Upper lobe of right lung (tissue), 1 donor: ENCODE measurements at places on chromosomes 13 and 19. TPM values are rescaled to one million over a fixed set of nuclear protein-coding genes. Genes with fewer than 3 reads are reported as not detected.
A peak's percentile ranks its signal among the peaks of the same experiment; 100 is the strongest.

- H3K4me1 ChIP-seq: no peaks in the 10 kb centered on the region
- H3K4me3 ChIP-seq: no peak overlapping the region
- DNase-seq: no peak
- no peaks in the 10 kb centered on the region for H3K36me3 ChIP-seq
- no peak overlapping the region for H3K27ac ChIP-seq
- peaks cover 33% of the 10 kb centered on the region for H3K27me3 ChIP-seq
These were observed 9.9 kb upstream of the POP4 start for GRCh38 chr19:29596080-29596727.

DNA sequence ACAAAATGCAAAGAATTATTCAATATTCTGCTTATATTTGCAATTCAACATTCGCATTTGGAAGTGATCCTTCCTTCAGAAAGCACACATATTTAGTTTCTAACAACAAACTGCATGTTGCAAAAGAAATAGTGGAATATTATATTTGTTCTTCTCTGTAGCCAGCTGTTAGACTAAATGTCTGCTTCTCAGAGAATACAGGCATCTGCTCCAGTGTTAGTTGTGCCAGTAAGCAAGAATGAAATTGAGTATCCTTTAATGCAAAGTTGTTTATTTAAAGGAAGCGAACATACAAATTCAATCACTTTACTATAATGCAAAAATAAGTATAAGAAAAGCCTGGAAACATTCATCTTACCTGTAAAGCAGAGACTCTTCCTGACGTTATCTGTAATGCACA is 663 bp downstream of the SLITRK6 start:
- H3K36me3 ChIP-seq: no peaks in the 10 kb centered on the region
- no peaks in the 10 kb centered on the region for H3K27me3 ChIP-seq
- no peaks in the 10 kb centered on the region for H3K4me1 ChIP-seq
- DNase-seq: no peak

- no peak for DNase-seq
- H3K4me1 ChIP-seq: no peaks in the 10 kb centered on the region
- no peaks in the 10 kb centered on the region for H3K36me3 ChIP-seq
- H3K27ac ChIP-seq: no peak overlapping the region
These were observed 363.3 kb downstream of the LIG4 start for GRCh38 chr13:107852072-107852471.

The IZUMO2 gene
- total RNA-seq: not detected

DNA sequence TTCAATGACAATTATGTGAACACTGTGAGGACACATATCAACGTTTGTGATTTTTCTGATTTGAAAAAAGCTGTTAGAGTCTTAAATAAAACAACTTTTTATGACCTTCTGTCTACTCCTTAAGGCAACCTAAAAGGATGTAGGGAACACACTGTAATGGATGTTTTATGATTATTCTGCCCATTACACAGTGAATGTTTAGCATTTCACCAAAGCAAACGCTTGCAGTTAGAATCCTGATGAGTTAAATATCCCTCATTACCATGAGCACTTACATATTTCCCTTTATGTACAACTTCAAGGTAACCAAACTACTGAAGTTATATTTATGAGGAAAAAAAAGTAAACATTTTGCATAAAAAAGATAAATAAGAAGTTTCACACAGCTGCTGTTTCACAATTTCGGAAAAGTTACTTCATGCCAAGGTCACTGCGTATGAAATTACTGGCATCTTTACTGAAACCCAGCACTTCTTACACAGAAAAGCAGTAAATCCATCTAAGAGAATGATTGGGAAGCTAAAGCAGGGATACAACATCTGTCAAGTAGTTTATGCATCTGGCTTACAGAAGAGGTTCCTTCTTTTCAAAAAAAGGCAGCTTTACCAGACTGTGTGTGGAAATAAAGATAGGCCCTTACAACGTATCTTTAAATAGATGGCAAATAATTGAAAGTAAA is 733.7 kb upstream of the ATXN8OS start:
- DNase-seq: no peak
- H3K36me3 ChIP-seq: no peaks in the 10 kb centered on the region
- no peak overlapping the region for H3K4me3 ChIP-seq
- H3K4me1 ChIP-seq: no peaks in the 10 kb centered on the region

DNA sequence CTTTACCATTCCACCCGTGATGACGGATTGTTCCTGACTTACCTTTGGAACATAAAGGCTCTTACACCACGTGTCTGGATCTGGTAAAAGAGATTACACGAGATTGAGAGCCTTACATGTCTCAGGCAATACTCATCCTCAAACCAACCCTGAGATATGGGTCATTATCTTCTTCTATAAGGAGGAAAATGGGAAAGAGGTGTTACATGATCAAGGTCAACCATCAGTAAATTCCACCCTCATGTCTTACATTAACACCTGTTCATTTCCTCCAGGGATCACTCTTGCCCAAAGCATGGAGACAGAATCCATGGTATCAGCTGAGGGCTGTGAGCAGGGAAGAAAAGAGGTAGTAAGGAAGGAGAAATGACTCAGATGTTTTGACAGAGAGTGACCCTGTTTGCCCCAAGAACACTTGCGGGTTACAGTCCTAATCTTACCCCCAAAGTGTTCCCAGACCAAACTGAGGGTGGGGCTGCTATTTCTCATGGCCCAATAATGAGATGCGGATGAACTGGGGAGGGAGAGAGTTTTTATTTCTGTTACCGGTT is 19.6 kb downstream of the LILRB4 start:
- H3K27me3 ChIP-seq: peaks cover 20% of the 10 kb centered on the region
- no peaks in the 10 kb centered on the region for H3K36me3 ChIP-seq
- H3K4me3 ChIP-seq: no peak overlapping the region
- H3K4me1 ChIP-seq: no peaks in the 10 kb centered on the region
- H3K27ac ChIP-seq: no peak overlapping the region

DNA sequence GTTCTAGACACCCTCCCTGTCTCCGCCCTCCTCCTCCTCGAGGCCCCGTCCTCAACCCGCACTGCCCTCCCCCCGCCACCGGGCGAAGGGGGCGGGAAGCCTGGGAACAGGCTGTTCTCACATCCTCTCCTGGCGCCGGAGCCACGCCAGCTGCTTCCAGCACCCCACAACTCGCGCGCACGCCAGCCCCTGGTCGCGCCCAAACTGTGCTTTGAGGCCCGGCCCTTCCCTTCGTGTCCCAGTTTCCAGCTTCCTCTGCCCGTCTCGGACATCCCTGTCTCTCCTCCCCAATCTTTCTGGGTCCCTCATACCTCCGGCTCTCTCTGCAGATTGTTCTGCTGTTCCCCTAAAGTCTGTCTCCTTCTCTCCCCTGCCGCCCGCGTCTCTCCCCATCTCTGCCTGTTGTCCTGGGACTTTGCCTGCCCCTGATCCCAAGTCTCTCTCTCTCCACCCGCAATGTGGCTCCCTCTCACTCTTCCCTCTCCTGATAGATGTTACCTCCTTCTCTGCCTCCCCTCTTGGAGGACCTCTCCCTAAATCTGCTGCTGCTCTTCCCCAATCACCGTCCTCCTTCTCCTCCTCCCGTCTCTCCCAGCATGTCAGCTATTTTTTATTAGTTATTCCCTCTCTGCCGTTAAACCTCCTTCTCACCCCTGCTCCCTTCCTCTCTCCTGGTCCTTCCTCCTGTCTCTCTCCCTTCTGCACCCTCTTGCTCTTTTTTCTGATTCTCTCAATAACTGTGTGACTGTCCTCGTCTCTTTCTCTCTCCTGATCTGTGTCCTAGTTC is 14.2 kb downstream of the DPF1 start:
- peak overlapping the region; percentile 42 for H3K27ac ChIP-seq
- peak overlapping the region; percentile 30 for H3K4me3 ChIP-seq
- DNase-seq: peak; percentile 81
- H3K27me3 ChIP-seq: peaks cover 17% of the 10 kb centered on the region
- peaks cover 25% of the 10 kb centered on the region for H3K4me1 ChIP-seq

DNA sequence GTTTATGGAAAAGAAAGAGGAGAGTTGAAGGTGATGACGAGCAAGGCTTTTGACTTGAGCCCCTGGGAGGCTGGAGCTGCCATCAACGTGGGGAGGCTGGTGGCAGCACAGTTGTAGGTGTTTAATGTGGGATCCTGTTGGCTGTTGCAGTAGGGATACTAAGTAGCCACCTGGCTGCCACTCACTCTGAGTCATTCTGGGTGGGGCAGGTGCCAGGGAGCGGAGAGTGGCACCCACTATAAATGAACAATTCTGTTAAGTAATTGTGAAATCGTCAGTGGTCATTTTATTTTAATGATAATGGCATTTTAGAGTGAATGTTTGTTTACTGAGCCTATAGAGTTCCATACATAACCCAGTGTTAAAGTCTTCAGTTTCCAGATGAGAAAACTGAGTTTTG is 9.8 kb downstream of the ZNF317 start:
- no peak overlapping the region for H3K4me3 ChIP-seq
- no peak for DNase-seq
- H3K27ac ChIP-seq: no peak overlapping the region
- H3K27me3 ChIP-seq: no peaks in the 10 kb centered on the region

GRCh38 chr13:99031832-99032231 is 54.0 kb upstream of the DOCK9 start:
- peaks cover 12% of the 10 kb centered on the region for H3K4me1 ChIP-seq
- no peak overlapping the region for H3K27ac ChIP-seq
- no peaks in the 10 kb centered on the region for H3K27me3 ChIP-seq
- no peak for DNase-seq
- no peaks in the 10 kb centered on the region for H3K36me3 ChIP-seq
